ENCODE measurements at places on chromosomes 6 and 20. TPM values are rescaled to one million over a fixed set of nuclear protein-coding genes. Genes with fewer than 3 reads are reported as not detected.
A peak's percentile ranks its signal among the peaks of the same experiment; 100 is the strongest.

The GJA10 gene
- total RNA-seq = not detected

The TMEM170B gene
- 4.0 TPM for total RNA-seq

The PCSK2 gene
- not detected for total RNA-seq

The RAET1L gene
- not detected for total RNA-seq

The RAB44 gene
- total RNA-seq = not detected

The OR2H2 gene
- total RNA-seq = not detected

The TRIM15 gene
- total RNA-seq = 6.9 TPM

The BANF2 gene
- 2.1 TPM for total RNA-seq

The APCDD1L gene
- total RNA-seq = not detected

GRCh38 chr6:41726876-41727275, 8.5 kb downstream of the TFEB start:
- no peak for DNase-seq

GRCh38 chr6:41021832-41022231, 17.2 kb downstream of the UNC5CL start:
- DNase-seq = peak; percentile 63

GRCh38 chr20:57828696-57829095, 118.9 kb upstream of the PMEPA1 start:
- DNase-seq = no peak

GRCh38 chr20:38649275-38649891, 47.8 kb downstream of the ARHGAP40 start:
- no peak for DNase-seq

DNA sequence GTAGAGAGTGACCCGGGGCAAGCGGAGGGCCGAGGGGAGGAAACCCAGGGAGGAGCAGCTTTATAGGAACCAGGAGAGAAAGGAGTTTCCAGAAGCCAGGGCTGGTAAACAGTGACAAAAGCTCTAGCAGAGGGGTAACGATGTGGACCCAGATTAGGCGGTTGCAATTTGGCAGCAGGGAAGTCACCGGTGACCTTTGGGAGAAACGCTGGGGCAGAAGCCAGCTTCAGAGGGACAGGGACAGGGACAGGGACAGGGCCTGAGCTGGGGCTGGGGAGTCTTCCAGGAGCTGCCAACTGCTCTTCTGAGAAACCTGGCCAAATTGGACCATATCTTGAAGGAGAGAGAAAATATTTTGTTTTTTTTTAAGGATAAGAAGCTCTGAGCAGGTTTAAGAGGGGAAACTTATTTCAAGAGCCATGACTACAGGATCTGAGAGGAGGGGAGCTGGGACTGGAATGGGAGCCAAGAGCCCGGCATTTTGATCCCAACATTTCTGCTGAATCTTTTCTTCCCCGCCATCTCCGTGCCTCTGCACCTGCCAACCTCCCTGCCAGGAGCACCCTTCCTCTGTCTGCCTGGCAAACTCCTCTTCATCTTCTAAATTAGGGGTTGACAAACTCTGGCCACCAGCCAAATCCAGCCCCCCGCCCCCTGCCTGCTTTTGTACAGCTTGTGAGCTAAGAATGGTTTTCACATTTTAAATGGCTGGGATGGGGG, 22.6 kb upstream of the PREX1 start:
- DNase-seq = no peak

GRCh38 chr6:132445201-132445951, 44.1 kb upstream of the MOXD1 start:
- no peak for DNase-seq

- DNase-seq = no peak
Measured at GRCh38 chr6:144909753-144910285, 624.7 kb downstream of the UTRN start.

DNA sequence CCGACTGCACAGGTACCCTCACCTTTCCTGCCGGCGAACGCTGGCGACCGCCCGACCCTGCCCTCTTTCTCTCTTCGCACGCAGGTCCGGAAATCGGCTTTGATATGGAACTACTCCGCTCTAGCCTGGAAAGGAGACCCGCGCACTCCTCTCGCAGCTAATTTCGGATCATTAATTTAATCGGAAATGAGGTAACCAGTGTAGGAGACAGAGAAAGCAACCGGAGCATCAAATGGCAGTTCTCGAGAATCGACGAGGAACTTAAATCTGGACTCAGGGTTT, 949 bp upstream of the ATXN1 start:
- DNase-seq = no peak

GRCh38 chr6:11621119-11621518, 83.6 kb downstream of the TMEM170B start:
- DNase-seq = no peak

DNA sequence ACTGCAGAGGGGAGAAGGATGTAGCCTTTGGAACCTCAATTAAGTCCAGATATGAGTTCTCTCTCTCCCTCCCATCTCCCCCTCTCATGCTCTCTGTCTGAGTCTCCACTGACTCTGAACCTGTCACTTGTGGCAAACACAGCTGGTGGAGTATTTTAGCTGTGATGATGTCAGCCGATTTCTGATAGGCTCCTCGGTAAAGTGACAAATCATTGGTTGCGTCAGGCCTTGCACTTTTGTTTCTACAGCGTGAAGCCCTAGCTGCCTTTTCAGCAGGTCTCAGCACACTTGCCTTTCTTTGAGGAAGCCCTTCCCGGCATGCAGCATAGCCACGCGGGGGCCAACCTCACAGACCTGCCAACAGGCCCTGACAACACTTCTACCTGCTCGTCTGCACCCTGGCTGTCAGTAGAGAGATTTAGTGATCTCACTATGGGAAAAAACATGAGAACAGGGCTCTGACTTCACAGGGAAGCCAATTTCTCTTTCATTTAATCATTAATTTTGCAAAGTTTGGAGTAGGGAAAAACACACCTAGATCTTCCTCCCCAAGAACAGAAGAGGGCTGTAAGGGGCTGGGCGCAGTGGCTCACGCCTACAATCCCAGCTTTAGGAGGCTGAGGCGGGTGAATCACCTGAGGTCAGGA, 84.4 kb downstream of the GMPR start:
- no peak for DNase-seq
